IPS-NIHi11 (cell line): ENCODE measurements at places on chromosomes 1 and 21.

- no peak for DNase-seq
Measured at GRCh38 chr21:34859976-34860653, 189.0 kb downstream of the RUNX1 start.

DNA sequence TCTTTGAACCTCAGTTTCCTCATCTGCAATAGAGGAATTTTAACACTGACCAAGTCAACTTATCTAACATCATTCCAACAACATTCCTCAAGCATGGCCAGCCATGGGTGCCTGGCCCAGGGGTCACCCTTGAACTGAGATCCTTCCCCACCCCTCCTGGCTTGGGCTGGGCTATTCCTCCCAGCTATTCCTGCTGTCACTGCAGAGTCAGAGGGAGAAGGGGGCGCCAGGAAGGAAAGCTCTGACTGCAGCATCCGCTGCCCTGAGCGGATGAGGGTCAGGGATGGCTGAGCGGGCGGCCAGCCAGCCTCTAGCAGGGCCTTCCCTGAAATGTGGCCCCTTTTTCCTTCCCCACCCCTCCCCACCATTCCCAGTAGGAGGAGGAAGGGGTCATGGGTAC lies 3.1 kb downstream of the TINAGL1 start:
- DNase-seq, result no peak

DNA sequence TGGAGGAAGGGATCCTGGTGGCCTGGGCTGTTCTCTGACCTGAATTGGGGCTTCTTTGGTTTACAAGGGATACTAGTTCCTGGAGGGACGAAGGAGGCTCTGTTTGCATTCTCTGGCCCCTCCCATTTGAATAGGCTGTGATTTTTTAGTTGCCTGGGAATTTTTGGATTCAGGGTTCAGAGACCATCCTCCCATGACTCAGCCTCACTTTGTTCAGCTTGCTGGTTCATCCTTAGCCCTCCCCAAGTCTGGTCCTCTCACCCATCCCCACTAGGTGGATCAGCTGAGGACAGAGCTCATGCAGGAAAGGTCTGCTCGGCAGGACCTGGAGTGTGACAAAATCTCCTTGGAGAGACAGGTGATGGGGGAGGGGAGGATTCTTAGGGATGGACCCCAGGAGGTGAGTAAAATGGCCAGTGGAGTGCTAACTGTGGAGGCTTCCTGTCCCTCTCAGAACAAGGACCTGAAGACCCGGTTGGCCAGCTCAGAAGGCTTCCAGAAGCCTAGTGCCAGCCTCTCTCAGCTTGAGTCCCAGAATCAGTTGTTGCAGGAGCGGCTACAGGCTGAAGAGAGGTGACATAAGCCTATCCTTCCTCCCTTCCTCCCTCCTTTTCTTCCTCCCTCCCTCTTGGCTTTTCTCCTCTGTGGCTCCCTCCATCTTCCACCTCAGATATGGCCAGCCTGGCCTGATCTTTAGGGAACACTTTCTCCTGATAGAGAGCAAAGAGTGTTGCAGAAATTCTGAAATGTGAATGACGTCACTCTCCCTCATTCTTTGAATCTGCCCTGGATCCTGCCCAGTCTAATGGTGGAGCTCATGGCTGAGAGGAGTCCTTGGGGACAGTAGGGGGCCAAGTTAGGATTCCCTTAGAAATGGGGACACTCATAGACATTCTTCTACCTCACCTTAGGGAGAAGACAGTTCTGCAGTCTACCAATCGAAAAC lies 4.5 kb upstream of the TUFT1 start:
- no peak for DNase-seq

GRCh38 chr1:144551107-144551542 lies 41.6 kb upstream of the PPIAL4F start:
- DNase-seq, result no peak

DNA sequence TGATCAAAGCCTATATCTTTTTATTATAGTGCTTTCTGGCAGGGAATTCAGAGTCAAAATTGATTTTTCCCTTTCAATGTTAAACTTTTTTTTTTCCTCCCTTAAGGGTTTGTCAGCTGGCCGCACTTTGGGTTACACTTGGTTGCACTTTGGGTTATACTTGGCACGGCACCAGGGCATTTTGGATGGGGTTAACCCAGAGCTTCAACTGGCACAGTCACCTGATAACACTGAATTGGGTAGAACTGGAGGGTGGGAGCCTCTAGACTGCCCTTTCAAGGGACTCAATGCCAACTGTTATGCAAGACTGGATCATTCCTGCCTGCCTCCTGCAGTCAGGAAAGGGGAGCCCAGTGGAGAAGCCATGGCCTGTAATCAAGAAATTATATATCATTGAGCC lies 211.5 kb downstream of the KCNJ6 start:
- DNase-seq, result no peak

DNA sequence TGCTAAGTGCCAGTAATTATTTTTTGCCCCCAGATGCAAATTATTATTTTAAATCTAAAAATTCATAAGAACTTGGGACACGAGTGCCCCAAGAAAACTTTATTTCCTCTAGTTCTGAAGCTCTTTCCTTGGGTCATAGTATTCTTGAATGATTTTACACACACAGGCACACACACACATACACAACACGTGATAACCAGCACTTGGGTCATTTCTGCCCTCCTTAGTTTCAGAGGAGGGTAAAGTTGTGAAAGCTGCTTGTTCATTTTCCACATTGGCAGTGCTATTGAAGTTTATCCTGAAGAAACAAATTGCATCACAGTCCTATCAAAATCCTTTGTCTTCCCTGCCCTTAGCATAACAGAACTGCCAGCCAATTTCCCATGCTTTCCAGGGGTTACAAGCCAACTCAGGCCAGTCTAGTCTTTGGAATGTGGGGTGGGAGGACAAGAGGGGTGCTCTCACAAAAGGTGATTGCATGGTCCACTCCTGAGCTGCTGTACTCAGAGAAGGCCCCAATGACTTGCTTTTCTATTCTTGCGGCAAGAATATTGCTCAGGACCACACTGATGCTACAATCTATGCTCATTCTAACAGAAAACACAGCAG lies 98.5 kb upstream of the POGK start:
- no peak for DNase-seq

- no peak for DNase-seq
Measured at GRCh38 chr1:8863794-8864233, 14.7 kb downstream of the ENO1 start.

DNA sequence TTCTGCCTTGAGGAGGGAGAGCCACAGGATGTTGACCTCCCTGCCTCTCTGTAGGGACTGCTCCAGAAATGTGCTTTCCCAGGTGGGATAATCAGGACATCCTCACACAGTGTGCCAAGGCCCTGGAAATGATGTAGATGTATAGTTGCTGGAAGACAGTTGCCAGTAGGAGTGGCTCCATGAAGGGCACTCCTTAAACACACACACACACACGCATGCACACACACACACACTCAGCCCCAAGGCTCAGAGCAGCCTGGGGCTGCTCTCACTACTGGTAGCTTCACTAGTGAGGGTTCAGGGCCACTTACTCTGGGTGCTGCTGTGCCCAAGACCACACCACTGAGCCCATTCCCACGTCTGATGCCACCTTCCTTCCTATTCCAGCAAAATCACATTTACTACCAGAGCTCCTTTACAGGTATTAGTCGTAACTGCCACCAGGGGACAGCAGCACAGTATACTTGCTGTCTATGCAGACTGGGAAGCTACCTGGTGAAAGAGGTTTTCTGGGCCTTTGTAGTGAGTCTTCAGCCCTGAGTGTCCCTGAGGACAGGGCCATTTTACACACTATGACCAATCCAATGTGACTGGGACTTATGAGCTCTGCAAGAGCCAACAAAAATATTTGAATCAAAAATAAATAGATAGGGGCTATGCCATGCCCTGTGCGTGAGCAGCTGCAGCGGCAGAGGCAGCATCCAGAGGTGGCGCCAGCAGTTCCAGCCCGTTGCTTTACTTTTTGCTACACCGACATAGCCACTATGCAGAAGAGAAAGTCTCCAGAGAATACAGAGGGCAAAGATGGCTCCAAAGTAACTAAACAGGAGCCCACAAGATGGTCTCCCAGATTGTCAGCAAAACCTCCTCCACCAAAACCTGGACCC lies 15.0 kb downstream of the CRNN start:
- DNase-seq, result peak; percentile 11

- DNase-seq, result no peak
Measured at GRCh38 chr1:114718661-114719423, 2.3 kb upstream of the NRAS start.

GRCh38 chr1:50427086-50427817 lies 4.0 kb upstream of the DMRTA2 start:
- DNase-seq, result peak; percentile 18

- no peak for DNase-seq
Measured at GRCh38 chr1:238652346-238652968, 733.9 kb upstream of the CHRM3 start.

DNA sequence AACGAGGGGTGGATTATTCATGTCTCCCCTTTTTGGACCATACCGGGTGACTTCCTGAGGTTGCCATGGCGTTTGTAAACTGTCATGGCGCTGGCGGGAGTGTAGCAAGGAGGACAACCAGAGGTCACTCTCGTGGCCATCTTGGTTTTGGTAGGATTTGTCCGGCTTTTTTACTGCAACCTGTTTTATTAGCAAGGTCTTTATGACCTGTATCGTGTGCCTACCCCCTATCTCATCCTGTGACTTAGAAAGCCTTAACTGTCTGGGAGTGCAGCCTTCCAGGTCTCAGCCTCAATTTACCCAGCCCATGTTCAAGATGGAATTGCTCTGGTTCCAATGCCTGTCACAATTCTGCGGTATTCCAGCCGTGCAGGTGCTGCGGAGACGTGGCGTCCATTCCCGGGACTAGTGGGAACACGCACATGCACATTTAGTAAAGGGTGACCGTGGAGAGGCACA lies 40.2 kb upstream of the ZNF496 start:
- DNase-seq, result no peak

GRCh38 chr1:165364568-165365133 lies 8.1 kb upstream of the LMX1A start:
- DNase-seq, result no peak

- no peak for DNase-seq
Measured at GRCh38 chr1:236284291-236284721, 2.5 kb upstream of the ERO1B start.

- DNase-seq, result no peak
Measured at GRCh38 chr1:187641463-187641862, 812.7 kb downstream of the PLA2G4A start.

DNA sequence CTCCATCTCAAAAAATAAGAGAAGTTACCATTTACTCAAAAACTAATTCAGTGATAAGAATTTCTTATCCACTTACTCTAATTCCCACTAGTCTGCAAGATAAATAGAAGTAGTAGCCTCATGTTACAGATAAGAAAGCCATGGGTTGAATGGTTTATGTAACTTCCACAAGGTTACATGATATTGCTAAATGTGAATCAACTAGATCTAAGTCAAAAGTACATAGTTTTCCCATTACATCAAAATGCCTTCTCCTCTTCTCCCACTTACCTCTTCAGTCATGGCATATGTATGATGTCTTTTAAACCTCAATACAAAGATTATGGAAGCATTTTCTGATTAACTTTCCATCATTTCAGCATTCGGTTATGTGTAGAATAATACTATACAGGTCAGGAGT lies 108.5 kb downstream of the ASH1L start:
- no peak for DNase-seq
